NCI-H1930 (cell line): ENCODE measurements at places on chromosomes 5 and 9.
A peak's percentile ranks its signal among the peaks of the same experiment; 100 is the strongest.

GRCh38 chr9:77554586-77555105, 93.5 kb downstream of the GNA14 start:
- DNase-seq = no peak

- no peak for DNase-seq
Observed at GRCh38 chr5:80054682-80055081, 19.5 kb downstream of the THBS4 start.

DNA sequence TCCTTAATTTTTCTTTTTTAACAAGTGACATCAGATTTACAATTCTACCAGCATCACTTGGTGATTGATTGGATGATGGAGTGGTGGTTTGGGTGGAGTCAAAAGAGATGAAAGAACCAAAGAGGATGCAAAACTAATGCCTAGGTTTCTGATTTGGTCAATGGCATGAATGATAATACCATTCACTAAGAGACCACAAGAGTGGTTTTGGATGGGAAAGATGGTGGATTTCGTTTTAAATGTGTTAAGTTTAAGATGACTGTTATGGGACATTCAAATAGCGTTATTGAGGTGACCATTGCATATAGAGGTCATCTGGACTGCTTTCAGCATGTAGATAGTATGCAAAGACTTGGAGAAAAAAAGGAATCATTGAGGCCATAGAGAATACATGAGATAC, 3.6 kb downstream of the SMC5 start:
- no peak for DNase-seq

- no peak for DNase-seq
Observed at GRCh38 chr9:133640580-133641395, 4.6 kb downstream of the DBH start.

GRCh38 chr9:3150074-3150473, 306.2 kb upstream of the PUM3 start:
- DNase-seq = no peak

DNA sequence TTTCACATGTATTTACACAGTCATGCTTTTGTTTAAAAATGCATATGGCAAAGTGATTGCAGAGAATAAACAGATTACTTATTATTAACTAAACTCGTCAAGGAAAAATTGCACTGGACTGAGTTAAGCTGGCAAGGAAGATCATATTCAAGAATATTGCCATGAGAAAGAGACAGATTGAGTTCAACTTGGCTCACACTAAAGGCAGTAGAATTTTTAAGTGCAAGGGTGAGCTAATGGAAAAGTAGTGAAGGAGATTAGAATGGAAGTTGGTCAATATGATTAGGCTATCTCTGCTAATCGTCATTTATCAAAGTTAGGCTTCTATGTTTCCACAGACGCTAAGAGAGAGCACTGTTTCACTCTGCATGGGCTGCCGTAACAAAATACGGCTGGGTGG, 557.6 kb downstream of the PRR16 start:
- no peak for DNase-seq

- DNase-seq = no peak
Observed at GRCh38 chr5:169765176-169765996, 128.3 kb downstream of the DOCK2 start.

GRCh38 chr9:29212397-29213387, 1639.4 kb upstream of the C9orf72 start:
- peak; percentile 53 for DNase-seq

GRCh38 chr5:69493396-69494133, 975 bp downstream of the OCLN start:
- no peak for DNase-seq

- no peak for DNase-seq
Observed at GRCh38 chr5:177128551-177128981, 5.0 kb upstream of the NSD1 start.

- no peak for DNase-seq
Observed at GRCh38 chr9:129242971-129243561, 65.0 kb upstream of the IER5L start.

DNA sequence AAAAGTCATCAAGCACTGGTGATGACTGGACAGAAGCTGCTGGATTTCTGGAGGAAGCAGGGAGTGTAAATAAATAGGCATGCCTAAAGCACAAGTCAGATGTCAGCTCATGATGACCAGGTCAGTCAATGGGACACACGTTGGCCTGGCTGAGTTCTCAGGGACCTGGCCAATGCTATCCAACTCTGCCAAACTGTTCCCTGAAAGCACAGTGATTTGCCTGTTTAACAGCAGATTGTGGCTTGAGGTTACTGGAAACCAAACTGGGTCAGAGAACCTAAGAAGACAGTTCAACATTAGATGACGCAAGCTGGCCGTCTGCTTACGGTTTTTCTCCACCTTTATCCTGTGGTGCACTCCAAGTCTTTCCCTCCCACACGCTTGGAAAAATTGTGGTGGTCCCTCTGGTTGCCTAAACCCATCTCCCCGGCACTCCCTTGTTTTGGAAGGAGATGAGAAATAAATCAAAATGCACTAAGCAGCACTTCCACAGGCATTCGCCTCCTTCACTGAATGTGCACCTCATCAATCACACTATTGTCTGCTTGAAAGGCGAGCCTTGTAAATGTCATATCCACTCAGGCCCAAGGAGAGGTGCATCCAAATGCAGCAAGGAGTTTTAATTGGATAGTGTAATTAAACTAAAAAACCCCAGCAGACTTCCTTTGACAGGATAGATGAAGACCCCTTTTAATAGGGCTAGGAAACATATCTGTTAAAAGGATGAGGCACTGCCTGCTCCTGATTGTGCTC, 199.4 kb downstream of the GAPVD1 start:
- DNase-seq = no peak

- DNase-seq = no peak
Observed at GRCh38 chr9:7209990-7210389, 452.2 kb downstream of the KDM4C start.

DNA sequence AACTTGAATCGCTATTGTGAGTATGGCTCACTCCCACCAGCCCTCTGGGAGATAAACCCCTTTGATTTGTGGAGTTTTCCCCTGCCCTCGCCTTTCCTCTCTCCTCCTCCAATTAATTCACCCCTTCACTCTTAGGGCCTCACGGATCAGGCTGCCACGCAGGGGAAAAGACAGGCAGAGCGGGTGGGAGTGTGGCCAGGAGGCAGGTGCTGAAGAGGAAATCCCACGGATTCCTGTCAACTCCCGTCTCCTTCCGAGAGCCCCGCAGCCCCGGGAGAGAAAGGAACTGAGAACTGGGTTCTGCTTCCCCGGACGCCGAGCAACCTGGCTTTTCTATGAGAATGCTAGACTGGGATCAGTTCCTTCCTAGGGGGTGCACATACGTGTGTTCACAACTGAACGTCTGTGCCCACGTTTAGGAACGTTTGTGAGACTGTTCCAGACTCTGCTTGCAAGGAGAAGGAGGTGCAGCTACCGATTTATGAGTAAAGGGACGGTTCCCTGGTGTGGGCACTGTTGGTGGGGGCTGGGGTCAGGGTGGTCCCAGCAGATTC, 314.5 kb upstream of the TLE4 start:
- DNase-seq = peak; percentile 23

- no peak for DNase-seq
Observed at GRCh38 chr5:56070851-56071465, 76.2 kb upstream of the IL6ST start.

DNA sequence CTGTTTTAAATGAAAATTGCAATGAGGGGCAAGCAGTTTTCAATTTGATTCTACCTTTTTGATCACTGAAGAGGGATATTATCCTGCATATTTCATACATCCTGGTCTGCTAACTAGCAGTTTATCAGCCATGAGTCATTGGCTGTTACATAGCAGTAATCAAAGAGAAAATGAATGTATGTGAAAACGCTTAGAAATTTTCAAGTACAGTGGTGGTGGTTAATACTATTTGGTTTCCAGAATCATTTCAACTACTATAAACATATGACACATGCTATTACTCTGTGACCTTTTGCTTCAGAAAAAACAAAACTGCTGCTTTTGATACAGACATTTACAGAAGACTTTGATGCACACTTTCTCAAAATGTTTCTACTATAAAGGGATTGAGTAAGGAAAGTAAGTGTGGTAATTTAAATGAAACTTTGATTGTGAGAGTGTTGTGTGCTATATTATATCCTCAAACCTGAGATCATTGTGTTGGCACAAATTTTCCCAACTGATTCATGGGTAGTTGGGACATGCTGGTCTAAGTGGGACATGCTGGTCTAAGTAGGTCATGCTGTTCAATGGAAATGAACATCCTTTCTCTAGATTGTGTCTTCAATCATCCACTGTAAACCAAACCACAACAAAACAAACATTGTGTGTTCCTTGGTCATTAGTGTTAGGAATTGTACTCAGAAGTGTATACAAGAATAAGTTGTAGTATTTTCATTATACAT, 5.1 kb downstream of the RNF14 start:
- DNase-seq = no peak

- no peak for DNase-seq
Observed at GRCh38 chr5:13941468-13941867, 3.0 kb downstream of the DNAH5 start.

DNA sequence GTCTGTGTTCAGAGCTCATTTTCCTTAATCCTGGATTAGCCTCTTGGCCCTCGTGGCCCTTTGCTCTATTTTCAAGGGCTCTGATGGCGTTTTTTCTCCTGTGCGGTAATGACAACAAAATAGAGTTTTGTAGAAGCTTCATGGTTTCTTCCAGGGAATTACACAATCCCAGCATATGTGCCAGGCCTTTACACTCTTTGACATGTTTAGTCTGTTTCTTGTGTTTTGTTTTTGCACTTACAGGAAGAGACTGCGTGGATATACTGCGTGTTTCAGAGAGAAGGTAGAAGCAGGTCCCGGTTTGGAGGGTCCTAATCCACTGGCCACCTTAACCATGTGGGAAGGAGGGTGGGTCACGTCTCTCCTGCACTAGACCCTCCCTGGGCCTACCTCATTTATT, 400.2 kb upstream of the IRX4 start:
- no peak for DNase-seq

DNA sequence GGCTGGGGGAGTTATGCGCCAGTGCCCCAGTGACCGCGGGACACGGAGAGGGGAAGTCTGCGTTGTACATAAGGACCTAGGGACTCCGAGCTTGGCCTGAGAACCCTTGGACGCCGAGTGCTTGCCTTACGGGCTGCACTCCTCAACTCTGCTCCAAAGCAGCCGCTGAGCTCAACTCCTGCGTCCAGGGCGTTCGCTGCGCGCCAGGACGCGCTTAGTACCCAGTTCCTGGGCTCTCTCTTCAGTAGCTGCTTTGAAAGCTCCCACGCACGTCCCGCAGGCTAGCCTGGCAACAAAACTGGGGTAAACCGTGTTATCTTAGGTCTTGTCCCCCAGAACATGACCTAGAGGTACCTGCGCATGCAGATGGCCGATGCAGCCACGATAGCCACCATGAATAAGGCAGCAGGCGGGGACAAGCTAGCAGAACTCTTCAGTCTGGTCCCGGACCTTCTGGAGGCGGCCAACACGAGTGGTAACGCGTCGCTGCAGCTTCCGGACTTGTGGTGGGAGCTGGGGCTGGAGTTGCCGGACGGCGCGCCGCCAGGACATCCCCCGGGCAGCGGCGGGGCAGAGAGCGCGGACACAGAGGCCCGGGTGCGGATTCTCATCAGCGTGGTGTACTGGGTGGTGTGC, at the start of gene RXFP3:
RXFP3 (plus strand) TSS at position 6 of the 636 bp plus-strand sequence; CDS start at position 361, 355 bp downstream.
- DNase-seq = no peak

DNA sequence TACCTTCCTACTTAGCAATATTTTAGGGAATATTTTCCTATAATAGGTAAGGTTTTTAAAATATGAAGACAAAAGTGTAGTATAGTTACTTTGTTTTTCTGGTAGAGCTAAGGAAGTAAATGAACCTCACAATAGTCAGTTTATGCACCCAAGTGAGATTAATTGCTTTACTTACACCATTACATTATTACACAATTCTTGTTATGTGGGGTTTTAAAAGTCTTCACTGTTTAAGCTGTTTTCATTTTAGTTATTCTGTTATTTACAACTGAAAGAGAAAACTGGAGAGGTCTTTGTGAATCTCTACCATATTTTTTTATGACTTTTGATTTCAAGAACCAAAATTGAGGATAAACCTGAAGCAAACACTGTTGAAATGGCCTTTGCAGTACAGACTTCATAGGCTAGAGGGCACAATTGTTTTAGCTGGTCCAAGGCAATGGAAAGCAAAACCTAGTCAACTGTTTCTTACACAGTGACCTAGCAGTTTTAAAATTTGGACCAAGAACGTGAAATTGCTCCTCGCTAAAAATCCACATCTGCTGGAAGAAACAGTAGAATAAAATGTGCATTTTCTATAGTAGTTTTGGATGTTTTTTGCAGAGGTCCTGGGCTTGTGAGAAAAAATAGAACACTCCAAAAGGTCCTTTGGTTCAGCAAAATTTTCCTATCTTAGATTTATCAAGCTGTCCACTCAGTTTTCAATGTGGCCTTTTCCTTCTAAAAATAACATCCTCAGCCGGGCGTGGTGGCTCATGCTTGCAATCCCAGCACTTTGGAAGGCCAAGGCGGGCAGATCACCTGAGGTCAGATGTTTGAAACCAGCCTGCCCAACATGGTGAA, 66.4 kb upstream of the FER start:
- no peak for DNase-seq

- DNase-seq = no peak
Observed at GRCh38 chr9:126989847-126990842, 75.6 kb downstream of the RALGPS1 start.

DNA sequence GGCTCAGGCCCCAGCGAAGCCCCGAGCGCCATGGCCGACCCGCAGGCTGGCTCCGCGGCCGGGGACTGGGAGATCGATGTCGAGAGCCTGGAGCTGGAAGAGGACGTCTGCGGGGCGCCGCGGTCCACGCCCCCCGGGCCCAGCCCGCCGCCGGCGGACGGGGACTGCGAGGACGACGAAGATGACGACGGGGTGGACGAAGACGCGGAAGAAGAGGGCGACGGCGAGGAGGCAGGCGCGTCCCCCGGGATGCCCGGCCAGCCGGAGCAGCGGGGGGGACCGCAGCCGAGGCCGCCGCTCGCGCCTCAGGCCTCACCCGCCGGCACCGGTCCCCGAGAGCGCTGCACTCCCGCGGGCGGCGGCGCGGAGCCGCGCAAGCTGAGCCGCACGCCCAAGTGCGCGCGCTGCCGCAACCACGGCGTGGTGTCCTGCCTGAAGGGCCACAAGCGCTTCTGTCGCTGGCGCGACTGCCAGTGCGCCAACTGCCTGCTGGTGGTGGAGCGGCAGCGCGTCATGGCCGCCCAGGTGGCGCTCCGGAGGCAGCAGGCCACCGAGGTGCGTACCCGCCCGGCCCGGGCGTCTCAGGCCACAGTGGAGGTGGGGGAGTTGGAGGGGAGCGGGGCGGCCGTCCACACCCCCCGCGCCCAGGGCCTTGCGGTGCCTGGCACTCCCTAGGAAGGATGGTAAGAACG, 1.6 kb downstream of the DMRT2 start:
- peak; percentile 81 for DNase-seq

- DNase-seq = no peak
Observed at GRCh38 chr9:98606730-98607129, 102.0 kb downstream of the GABBR2 start.

DNA sequence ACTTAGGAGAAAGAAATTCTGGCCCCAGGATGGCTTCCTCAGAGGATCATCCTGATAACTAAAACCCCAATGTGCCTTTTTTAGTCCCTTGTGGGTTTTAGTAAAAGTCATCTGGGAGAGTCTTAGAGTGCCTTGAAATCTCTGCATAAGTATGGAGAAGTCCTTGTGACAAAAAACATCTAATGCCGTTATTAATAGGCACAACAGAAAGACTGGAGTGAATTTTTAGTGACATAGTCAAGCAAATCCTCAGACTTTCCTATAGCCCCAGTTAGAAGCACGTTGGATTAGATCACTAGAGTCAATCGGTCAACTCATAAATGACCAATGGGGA, 108.2 kb upstream of the MPDZ start:
- DNase-seq = no peak
